Right ventricle myocardium superior (tissue), 1 donor: ENCODE measurements at places on chromosomes 13 and 19. TPM values are rescaled to one million over a fixed set of nuclear protein-coding genes. Genes with fewer than 3 reads are reported as not detected.

DNA sequence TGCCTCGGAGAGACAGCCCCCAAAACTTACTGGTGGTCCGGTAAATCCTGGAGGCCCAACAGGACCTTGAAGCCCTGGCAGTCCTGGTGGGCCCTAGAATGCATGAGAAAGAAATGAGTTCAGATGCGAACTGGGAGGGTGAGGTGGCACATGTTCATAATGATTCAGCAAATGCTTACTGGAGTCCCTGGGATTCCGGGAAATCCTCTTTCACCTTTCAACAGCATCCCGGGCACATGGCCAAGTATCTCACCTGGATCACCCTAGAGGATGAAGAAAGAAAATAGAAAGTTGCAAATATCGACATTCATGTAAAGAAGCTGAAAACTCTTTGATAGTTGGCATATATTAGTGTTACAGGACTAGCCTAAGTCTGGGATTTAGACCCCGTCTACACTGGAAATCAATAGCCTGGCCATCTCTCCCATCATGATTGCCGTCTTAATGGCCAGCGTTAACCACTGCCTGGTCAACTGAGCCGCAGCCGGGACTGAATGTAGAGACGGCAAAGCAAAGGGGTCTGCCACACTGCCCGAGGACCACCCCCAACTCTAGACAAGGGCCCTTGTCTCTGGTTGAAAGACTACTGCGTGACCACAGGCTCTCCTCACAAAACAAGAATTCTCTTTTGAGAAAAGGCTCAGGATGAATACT lies 96.9 kb downstream of the COL4A1 start:
- no peak for DNase-seq

- no peak for DNase-seq
Measured at GRCh38 chr13:32956595-32956933, 59.7 kb upstream of the KL start.

- no peak for DNase-seq
Measured at GRCh38 chr13:35472323-35472881, 4.1 kb downstream of the MAB21L1 start.

DNA sequence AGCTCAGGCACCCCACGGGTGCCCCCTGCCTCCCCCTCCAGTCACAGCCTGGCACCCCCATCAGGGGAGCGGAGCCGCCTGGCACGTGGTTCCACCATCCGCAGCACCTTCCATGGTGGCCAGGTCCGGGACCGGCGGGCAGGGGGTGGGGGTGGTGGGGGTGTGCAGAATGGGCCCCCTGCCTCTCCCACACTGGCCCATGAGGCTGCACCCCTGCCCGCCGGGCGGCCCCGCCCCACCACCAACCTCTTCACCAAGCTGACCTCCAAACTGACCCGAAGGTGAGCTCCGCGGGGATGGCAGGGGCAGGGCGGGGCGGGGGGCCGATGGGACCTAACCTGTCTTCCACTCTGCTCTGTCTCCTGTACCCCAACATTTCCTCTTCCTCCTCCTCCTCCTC lies 25.0 kb downstream of the CKM start:
- no peak for DNase-seq

The SMIM24 gene
- total RNA-seq: not detected

The CYP4F2 gene
- not detected for total RNA-seq

The FUZ gene
- total RNA-seq: 19.8 TPM

The SYDE1 gene
- 15.9 TPM for total RNA-seq
